ENCODE measurements at places on chromosomes 12 and 14.

GRCh38 chr14:78754059-78754458 is 583.9 kb downstream of the NRXN3 start:
- DNase-seq, result no peak

DNA sequence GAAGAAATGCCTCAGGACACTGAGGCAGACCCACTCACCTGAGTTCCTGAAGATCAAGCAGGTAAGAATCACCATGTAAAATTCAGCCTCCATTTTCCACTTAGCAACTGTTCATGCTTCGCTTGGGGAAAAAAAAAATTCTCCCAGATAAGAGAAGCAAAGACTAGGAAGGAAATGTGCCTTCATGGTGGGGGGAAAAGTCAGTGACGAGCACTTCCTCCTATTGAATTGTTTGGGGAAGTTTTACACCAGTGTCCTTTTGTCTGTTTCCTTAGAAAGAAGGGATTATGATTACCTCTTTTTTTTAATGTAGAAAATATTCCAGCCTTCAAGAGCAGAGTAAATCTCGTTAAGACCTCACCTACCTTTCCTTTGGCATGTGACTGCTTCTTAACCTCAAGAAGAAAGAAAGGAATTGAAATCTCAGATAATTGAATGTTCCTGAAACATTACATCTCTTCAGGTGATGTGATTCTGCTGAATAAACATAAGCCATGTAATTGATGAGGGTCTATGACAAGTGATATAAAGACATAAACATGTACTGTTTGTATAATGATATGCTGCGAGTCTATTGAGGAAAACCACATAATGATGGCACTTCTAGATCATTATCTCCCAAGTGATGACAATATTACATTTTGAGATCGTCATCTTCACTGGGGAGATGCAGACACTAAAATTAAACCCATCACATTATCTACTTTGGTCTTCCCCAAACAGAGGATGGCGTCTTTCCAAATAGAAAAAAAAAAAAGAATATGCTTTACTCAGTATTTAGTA is at the start of gene PTPRB:
PTPRB (minus strand) TSS at position 127 of the 783 bp plus-strand sequence; CDS start at position 93, 34 bp downstream.
- no peak for DNase-seq

GRCh38 chr14:77212943-77213678 is 31.5 kb downstream of the TMEM63C start:
- DNase-seq, result no peak

DNA sequence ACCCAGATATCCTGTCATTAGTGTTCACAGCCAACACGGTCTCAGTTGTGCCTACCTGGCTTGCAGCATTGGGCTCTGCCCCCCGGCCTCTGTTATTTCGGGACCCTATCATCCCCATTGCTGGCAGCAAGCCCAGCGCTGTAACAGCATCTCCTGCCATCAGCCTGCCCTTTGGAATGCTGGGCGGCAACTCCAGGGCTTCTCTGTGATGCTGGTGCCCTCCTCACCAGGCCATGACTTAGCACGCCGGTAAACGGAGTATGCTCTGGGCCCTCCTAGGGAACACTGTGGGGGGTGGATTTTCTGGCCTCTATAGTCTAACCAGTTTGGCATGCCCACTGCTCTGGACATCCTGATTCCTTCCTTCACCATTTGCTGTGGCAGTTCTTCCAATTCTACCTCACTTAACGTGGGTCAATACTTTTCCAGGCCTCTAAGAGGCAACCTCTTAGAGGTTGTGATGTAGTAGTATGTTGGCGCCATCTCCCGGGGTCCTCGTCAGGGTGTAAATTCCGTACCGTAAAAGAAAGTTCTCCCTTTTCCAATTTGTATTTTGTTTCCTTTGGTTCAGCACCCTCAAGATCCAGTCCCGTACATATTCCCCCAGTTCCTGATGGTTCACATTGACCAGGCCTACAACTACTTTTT is 80.0 kb downstream of the SINHCAF start:
- DNase-seq, result no peak

GRCh38 chr14:44901696-44902095 is 60.1 kb downstream of the KLHL28 start:
- DNase-seq, result no peak

DNA sequence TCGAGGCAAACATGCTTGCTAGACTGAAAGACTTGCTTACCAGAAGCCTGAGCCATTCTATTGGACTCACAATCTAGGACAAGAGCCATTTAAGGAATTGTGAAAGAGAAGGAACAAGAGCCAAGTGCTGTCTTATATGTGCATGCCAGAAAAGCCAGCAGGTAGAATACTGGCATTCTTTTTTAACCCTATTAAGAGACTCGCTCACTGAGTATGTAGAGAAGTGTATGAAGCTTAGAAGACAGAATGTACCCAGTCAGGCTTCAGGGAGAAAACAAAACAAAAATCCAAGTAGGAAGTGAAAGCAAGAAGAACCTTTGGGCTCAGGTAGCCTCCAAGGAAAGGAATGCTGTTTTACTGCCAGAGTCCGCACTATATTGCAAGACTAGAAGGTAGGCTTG is 65.9 kb downstream of the DCAF5 start:
- DNase-seq, result no peak

- no peak for DNase-seq
Measured at GRCh38 chr12:95116773-95117172, 43.4 kb upstream of the NR2C1 start.

GRCh38 chr12:1972856-1973317 is 31.4 kb downstream of the DCP1B start:
- no peak for DNase-seq

GRCh38 chr14:100402631-100403030 is 79.5 kb downstream of the SLC25A47 start:
- DNase-seq, result no peak

DNA sequence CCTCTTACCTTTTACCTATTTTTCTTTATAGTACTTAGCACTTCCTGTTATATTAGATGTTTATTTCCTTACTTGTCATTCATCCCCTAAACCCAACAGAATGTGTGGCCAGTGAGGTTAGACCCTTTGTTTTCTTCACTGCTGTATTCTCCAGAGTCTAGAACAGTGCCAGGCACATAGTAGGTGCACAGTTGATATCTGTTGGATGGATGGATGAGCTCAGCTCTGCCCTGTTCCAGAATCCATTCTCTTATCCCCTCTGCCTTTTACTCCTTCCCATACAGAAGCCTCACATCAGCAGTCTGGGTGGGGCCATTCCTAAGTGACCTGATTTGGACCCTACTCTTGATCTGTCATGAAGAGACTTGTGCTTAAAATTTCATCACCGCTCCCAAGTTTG is 94.5 kb upstream of the DACT1 start:
- no peak for DNase-seq

- DNase-seq, result no peak
Measured at GRCh38 chr14:103071544-103072251, 12.3 kb upstream of the LBHD2 start.

DNA sequence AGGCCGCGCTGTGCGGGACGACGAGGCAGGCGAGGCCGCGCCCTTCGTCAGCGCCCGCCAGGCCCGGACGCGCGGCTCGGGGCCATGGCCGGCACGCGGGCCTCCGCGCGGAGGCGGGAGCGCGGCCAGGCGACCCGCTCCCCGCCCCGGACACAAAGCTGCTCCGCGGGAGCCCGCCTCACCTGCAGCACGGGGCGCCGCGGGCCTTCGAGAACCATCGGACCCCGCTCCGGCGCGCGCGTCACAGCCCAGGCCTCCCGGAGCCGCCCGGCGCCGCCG is 342 bp downstream of the DICER1 start:
- no peak for DNase-seq

GRCh38 chr14:73753887-73754795 is 40.0 kb upstream of the PNMA1 start:
- DNase-seq, result no peak

GRCh38 chr12:58189030-58189429 is 247.7 kb downstream of the ATP23 start:
- DNase-seq, result no peak

DNA sequence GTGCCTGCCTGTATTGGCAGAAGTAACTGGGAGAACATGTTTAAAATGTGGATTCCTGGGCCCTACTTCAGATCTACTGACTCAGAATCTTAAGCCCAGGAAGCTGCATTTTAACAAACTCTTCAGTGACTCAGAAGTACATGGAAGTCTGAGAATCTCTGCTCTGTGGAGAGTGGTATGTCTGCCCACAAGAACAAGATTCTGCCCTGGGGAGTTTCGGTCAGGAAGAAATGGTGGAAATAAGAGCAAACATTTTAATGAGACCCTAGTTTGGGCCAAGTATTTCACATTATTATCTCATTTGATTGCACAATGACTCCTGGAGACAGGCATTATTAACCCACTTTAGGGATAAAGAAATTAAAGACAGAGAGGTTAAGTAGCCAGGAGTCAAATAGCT is 8.2 kb downstream of the ALDH1L2 start:
- DNase-seq, result no peak

GRCh38 chr14:38391334-38391733 is 135.4 kb upstream of the CLEC14A start:
- DNase-seq, result no peak

GRCh38 chr14:100662879-100663760 is 63.6 kb upstream of the DLK1 start:
- DNase-seq, result no peak

GRCh38 chr14:24690492-24690891 is 56.5 kb upstream of the GZMB start:
- DNase-seq, result no peak

- DNase-seq, result peak; percentile 63
Measured at GRCh38 chr12:93677195-93678064, at the start of gene CRADD. Gene CRADD, plus strand, starts transcription at chr12:93677375.

GRCh38 chr14:49957089-49957852 is 64.4 kb downstream of the ARF6 start:
- no peak for DNase-seq

- DNase-seq, result no peak
Measured at GRCh38 chr12:95882080-95882479, 23.3 kb downstream of the SNRPF start.
